ENCODE measurements at places on chromosomes 2 and 18.

- DNase-seq: no peak
Measured at GRCh38 chr2:180190851-180191250, 183.8 kb upstream of the CWC22 start.

- no peak for DNase-seq
Measured at GRCh38 chr2:231000211-231000904, 4.4 kb downstream of the SPATA3 start.

GRCh38 chr18:49904871-49905555 is 91.7 kb upstream of the ACAA2 start:
- DNase-seq: no peak

GRCh38 chr2:26687328-26687727 is 5.2 kb upstream of the KCNK3 start:
- DNase-seq: no peak

DNA sequence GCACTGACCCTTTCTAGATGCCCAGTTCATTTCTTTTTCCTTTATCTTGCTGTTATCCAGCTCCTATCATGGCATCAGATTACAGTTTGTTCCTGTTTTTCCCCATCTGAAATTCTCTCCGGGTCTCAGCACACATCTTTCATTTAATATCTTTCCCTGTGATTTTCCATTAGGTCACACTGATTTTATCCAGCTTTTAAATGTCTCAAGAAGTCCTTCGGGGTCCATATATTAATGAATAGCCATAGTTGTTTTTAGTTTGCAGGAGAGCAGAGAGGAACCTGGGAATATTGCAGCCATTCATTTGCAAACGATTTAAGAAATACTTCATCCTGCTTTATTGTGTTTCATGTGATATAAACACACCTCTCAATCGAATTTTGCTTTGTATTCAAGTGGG is 374.2 kb downstream of the TDRD15 start:
- DNase-seq: no peak

DNA sequence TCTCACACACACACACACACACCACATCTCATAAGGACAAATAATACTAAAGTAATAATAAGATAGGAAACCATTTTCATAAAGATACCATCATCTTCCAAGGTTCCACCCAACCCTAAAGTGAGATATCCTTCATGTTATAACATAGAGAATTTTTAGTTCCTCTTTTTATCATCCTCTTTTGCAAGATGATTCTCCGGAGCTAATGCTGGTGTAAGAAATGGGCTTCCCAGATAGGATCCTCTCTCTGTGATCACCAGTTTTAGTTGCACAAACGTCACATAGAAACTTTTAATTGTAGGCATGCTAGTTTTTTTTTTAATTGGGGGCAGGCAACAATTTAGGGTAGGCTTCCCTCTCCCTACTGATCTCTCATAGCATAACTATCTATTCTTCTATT is 49.6 kb downstream of the ARHGAP25 start:
- DNase-seq: no peak

DNA sequence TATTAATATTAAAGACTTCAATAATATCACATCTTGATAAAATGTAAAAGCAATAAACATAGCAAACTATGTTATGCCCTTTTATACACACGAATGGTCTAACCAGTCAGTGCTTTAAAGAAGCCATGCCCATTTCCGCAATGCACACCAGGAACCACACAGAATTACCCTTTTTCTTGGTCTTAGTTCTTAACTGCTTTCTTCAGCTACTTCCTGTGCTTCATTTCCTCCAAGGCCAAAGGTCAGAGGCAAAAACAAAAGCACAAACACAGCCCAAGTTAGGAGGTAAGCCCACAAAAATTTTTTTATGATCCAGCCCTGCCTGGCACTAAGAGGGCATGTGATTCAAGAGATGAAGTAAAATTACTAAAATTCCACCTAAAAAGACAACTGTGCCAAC is 267.2 kb downstream of the FBXO15 start:
- no peak for DNase-seq

DNA sequence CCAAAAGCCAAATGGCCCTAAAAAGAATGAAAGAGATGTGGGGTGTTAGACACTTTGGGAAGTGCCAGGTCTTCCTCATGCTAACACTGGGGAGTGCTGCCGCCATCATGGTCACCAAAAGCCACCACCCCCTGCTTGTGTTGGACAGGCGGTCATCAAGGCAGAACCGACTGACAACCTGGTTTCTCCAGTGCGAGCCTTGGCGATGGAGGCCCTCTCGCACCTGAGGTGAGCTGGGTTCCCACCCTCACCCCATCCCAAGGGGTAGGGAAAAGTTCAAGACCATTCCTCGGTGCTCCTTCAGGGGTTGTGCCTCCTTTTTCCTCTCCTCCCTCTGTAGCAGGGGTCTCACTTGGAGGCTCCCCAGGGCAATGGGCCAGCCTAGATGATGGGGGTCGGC is 33.6 kb downstream of the MROH2A start:
- no peak for DNase-seq

DNA sequence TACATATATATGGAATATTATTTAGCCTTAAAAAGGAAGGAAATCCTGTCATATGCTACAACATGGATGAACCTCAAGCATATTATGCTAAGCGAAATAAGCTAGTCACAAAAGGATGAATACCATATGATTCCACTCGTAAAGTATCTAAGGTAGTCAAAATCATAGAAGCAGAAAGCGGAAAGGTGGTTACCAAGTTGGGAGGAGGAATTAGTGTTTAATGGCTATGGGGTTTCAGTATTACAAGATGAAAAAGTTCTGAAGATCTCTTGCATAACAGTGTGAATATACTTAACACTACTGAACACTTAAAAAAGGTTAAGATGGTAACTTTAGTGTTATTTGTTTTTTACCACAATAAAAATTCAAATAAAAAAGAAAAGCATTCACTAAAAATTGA is 99.0 kb downstream of the MGAT5 start:
- no peak for DNase-seq

- no peak for DNase-seq
Measured at GRCh38 chr2:236078297-236079255, 89.6 kb downstream of the GBX2 start.

- no peak for DNase-seq
Measured at GRCh38 chr2:70009762-70010575, 48.5 kb upstream of the ASPRV1 start.

- peak; percentile 85 for DNase-seq
Measured at GRCh38 chr2:9782197-9782719, 61.0 kb upstream of the TAF1B start.

DNA sequence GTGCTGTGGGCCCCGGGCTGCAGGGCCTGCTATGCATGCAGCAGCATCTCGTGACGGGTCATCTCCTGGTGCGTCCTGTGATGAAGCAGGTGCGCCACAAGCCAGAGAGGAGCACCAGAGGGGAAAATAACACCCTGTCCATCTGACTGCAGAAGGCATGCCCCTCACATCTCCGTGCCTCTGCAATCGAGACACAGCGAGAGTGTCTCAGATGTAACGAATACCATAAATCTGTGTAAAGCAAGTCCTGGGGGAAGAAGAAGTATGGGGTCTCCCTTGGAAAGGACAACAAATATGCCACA is 137.5 kb downstream of the PTGR3 start:
- no peak for DNase-seq

GRCh38 chr2:9292426-9292825 is 85.8 kb downstream of the ASAP2 start:
- no peak for DNase-seq

GRCh38 chr2:70104231-70105111 is 17.2 kb downstream of the PCBP1 start:
- peak; percentile 51 for DNase-seq
